NCI-H1092 (cell line): ENCODE measurements at places on chromosomes 5 and 9.

DNA sequence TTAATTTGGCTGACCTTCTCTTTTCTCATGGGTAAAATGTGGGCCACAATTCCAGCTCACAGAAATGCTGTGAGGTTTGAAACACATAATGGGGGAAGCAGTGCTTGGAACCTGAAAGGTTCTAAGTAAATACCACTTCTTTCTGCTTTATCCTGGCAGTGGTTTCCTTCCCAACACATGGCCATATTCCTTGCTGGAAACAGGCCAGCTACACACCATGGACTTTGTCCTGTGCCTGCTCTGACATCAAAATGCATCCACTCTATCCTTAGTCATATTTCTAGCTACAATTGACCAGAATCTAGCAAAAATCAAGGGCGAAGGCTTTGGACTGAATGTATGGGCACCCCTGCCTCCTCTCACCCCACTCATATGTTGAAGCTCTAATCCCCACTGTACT lies 93.1 kb upstream of the TRPC7 start:
- no peak for DNase-seq

- DNase-seq: no peak
These were observed 254.7 kb downstream of the NR3C1 start for GRCh38 chr5:143148771-143149170.

DNA sequence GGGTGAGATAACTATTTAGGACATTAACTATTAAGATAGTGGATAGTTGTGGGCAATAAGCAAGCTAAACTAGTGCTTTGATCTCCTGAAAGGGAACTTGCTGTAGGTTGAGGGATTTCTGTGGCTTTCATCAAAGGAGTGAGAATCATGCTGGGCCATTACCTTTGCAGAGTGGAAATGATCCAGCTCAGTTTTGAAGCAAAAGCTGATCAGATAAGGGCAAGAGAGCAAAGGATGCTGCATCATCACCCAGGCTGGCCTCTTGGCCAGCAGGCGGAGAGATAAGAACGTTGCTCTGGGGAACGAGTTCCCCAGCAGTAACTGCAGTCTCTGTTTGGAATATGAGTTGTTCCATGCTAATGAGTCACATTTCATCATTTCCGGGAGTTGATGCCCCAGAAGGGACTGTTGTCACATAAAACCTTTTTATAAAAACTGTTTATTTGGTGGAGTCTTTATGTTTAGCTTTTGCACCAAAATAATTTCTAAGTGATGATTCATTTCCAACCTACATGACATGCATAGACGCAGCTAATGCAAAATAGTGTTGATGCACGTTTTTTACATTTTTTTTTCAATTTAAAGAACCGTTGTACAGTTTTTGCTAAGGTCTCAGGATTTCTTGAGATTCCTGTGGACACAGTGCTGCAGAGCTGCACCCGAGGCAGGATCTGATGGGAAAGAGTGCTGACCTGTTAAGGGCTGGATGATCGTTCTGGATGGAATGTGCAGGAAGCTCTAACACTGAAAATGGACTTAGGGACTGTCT lies 99.3 kb downstream of the ACTBL2 start:
- no peak for DNase-seq

DNA sequence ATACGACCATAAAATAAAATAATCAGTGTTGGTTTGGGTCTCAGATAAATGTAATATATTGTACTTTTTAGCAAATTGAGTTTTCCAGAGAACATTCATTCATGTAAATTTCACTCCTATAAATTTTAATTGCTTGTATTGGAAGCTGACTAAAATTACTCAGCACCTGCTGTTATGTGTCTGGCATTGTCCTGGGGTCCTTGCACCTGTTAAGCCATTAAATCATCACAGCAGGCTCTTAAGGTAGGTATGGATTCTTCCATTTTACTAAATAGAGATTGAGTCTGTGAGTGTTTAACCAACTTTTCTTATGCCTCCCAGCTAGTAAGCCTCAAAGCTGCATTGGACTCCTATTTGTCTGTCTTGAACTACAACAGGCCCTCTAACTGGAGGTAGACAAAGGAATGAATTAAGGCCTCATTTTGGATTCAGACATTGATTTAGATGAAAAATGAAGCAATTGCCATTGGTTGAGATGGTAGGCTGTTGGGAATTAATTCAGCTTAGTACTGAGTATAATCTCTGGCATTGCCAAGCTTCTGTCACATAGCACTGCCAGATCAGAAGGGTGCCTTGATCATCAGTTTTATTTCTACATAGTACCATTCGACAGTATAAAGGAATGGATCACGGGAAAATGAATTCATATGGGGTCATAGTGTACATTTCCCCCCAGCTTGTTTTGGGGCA lies 78.9 kb downstream of the PARP8 start:
- DNase-seq: no peak

GRCh38 chr9:18255747-18256146 lies 218.2 kb upstream of the ADAMTSL1 start:
- no peak for DNase-seq

DNA sequence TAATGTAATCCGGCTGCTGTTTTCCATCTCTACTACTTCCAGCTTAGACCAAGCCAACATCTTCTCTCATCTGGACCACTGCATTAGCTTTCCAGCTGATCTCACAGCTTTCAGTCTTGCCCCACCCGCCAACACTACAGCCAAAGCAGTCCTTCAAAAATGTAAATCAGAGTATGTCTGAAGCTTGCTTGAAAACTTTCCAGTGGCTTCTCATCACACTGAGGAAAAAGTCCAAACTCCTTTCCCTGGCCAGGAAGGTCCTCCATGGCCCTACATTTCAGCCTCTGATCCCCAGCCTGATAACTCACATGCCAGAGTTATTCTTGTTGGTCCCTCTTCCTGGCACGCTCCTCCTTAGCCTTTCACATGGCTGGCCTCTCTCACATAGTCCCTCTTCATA lies 38.5 kb downstream of the TTC1 start:
- no peak for DNase-seq

DNA sequence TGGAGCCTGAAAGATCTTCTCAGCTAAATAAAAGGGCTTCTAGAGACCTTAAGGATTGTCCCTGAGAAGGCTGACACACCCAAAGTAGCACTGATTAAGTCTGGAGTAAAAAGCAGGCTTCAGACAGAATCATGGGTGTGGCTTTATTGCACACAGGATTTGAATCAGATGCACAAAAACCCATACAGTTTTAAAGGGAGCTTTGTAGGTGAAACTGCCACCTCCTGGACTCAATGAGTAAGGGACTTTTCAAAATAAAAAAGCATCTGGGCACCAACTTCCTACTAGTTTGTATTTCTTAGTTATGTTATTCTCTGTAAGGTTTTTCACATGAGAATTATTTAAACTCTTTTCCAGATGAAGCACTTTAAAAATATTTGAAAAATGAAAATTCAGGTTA lies 129.4 kb downstream of the EDIL3 start:
- no peak for DNase-seq
